ENCODE measurements at places on chromosomes 7 and 10. TPM values are rescaled to one million over a fixed set of nuclear protein-coding genes. Genes with fewer than 3 reads are reported as not detected.

The VSIR gene
- 5.9 TPM for polyA plus RNA-seq

The NEUROD6 gene
- not detected for polyA plus RNA-seq

The CTNNA3 gene
- polyA plus RNA-seq: 0.15 TPM

The UPP1 gene
- polyA plus RNA-seq: 36.3 TPM

The TMEM139 gene
- polyA plus RNA-seq: 13.7 TPM

The PRPS1L1 gene
- polyA plus RNA-seq: not detected

The MRLN gene
- polyA plus RNA-seq: 13.3 TPM

The INA gene
- 3.2 TPM for polyA plus RNA-seq

The GPER1 gene
- polyA plus RNA-seq: 1.7 TPM

The HMX3 gene
- polyA plus RNA-seq: 0.07 TPM

The FAM200A gene
- 4.3 TPM for polyA plus RNA-seq

The GHRHR gene
- polyA plus RNA-seq: 0.34 TPM

The SLC29A3 gene
- polyA plus RNA-seq: 2.8 TPM

The PDK4 gene
- polyA plus RNA-seq: 71.7 TPM

The OR13A1 gene
- polyA plus RNA-seq: 0.42 TPM

The PROSER2 gene
- polyA plus RNA-seq: 8.1 TPM

The CUBN gene
- 1.0 TPM for polyA plus RNA-seq

The AUTS2 gene
- 16.8 TPM for polyA plus RNA-seq

The TAS2R3 gene
- polyA plus RNA-seq: 0.16 TPM

The PI4K2A gene
- polyA plus RNA-seq: 5.4 TPM

The TMEM213 gene
- 0.07 TPM for polyA plus RNA-seq

The KEL gene
- polyA plus RNA-seq: 0.23 TPM

The RNF32 gene
- polyA plus RNA-seq: 1.7 TPM

The AKR1C2 gene
- polyA plus RNA-seq: 5.1 TPM

The ADAMTS14 gene
- 0.34 TPM for polyA plus RNA-seq

The ZDHHC16 gene
- polyA plus RNA-seq: 17.6 TPM

The C10orf67 gene
- polyA plus RNA-seq: not detected

The BUB3 gene
- polyA plus RNA-seq: 24.5 TPM

The KCNMA1 gene
- 9.6 TPM for polyA plus RNA-seq

The ATG9B gene
- polyA plus RNA-seq: 1.5 TPM

The AMZ1 gene
- polyA plus RNA-seq: 0.05 TPM

The MDFIC gene
- 3.1 TPM for polyA plus RNA-seq

The PAPOLB gene
- polyA plus RNA-seq: not detected

The DYNC1I1 gene
- 5.5 TPM for polyA plus RNA-seq

The HTR7 gene
- not detected for polyA plus RNA-seq

The GBX1 gene
- polyA plus RNA-seq: not detected

The IRF5 gene
- polyA plus RNA-seq: 6.4 TPM

The NOD1 gene
- polyA plus RNA-seq: 4.8 TPM
